ENCODE measurements at places on chromosomes 2 and 18.

DNA sequence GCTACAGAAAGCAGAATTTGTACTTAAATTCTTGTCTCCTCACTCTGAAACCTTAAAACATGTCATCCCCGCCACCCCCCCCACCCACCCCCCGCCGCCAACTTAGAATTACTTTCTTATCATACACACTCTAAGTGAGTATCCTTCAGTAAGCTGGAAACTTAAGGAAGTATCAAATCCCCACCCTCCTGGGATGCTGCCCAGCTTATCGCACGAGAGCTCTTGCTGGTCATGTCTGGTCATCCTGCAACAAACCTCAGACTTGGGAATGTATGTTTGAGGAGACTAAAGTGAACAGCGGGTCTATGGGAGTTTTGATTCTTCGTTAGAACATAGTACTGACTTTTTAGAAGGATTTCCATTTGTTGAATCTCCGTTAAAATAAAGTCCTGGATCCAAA is 203.3 kb downstream of the PTGR3 start:
- DNase-seq: no peak

- no peak for DNase-seq
Observed at GRCh38 chr2:230874876-230875275, 10.1 kb downstream of the ITM2C start.

DNA sequence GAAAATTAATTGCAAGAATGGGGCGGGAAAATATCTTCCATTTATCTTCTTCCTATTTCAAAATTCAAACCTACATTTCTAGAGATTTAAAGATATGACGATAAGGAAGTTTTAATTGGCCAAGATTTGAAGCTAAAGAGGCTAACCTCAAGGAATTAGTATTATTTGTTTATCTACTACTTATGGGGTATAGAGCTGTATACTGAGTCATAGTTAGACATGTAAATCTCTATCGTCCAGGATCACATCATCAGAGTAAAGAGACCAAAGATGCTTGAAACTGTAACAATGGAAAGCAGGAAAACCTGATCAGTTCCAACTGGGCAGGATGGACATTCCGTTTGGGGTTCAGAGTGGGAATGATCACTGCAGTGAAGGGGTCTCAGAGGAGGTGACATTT is 95.2 kb upstream of the KLF7 start:
- DNase-seq: no peak

GRCh38 chr2:181289698-181290097 is 167.5 kb upstream of the ITGA4 start:
- no peak for DNase-seq

DNA sequence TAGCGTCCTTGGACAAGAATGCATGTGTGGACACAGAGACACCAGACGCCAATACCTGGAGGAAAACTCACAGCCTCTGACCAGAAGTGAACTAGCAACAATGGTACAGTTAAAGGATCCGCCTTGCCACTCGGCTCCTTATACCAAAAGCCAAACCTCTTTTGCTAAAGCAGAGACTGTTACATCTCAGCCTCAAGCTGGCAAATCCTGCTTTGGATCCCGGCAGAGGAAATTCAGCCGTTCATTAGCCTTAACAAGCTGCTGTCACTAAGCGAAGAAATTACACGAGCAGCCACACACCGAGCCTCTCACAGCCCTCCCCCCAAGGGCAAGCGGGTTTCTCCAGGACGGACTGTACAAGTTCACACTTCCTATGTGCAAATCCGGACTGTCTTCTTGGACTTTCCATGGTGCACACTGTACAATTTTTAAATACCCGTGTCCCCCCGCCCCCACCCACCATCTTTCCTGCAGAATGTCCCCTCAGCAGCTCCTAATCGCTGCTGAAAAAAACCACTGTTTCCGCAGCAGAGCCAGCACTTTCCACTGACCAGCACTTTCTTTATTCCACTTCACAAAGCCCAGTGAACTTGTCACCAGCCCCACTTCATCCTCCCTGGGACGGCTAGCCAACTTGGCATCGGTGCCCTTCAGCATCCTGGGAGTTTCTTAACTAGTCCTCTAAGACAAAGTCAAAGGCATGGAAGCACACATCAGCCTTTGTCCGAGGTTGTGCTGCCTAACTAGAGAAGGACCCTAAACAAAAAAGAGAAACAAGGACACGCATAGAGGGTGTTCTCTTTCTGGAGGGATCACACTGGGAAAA is 1.5 kb downstream of the KLF7 start:
- DNase-seq: peak; percentile 50

DNA sequence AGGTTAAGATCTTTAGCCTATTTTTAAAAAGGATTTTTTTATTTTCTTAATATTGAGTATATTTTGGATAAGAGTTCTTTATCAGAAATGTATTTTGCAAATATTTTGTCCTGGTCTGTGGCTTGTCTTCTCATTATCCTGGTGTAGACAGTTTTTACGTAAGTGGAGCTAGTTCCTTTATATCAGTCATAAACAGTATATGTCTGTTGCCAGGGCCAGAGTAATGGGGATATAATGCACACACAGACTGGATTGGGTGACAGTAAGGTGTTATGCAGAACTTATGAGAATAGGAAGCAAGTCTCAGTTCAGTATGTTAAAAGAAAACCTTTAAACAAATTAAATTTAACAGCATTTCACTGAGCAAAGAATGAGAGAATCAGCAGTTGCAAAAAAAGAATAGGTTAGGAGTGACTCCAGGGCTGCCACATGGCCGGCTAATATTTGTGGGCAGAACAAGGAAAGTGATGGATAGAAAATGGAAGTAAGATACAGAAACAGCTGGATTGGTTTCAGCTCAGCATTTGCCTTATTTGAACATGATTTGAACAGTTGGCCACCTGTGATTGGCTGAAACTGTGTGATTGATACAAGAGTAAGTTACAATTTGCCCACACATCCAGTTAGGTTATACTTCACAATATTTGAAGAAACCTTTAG is 61.1 kb upstream of the ZNG1B start:
- DNase-seq: no peak

DNA sequence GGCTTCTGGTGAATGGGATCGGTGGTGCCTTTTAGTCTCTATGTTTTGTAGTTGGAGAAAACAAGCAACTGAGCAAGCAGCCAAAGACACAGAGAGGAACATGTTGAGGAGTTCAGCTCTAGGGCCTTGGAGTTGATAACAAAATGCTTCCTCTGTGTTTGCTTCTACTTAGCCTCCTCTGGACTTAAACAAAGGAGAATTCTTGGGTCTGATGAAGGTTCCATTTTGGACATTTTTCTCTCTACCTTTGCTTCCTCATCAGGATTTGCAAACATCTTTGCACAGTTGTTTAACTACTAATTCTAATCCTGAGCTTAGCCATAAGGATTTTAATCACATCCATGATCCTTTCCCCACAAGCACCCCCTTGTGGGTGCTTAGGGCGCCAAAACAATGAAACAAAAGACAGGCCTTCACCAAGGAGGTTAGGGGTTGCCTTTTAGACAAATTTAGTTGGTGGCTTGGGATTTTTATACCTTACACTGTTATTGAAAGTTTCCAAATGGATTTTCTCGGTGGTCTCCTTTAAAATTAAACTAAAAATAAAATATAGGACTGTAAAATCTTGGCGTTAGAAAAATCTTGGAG is 148.5 kb upstream of the SATB2 start:
- DNase-seq: no peak

DNA sequence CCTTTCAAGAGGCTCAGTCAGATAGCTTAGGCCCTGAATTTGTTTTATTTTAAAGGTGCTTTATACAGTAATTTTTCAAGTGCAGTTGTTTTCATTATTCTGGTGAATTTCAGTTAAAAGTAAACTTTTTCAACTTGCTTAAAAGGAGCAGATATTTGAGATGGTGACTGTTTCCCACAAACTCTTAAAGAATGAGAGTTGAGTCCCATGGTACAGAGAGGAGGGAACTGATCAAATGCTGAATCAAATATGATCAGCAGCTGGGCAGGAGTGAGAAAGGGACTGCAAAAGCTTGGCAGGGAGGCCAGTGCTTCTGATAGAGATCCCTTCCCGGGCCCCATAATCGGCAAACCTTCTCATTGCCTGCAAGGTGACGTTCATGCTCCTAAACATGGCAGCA is 91.2 kb downstream of the KCNS3 start:
- DNase-seq: no peak

GRCh38 chr18:67608191-67608590 is 91.7 kb upstream of the DSEL start:
- no peak for DNase-seq

DNA sequence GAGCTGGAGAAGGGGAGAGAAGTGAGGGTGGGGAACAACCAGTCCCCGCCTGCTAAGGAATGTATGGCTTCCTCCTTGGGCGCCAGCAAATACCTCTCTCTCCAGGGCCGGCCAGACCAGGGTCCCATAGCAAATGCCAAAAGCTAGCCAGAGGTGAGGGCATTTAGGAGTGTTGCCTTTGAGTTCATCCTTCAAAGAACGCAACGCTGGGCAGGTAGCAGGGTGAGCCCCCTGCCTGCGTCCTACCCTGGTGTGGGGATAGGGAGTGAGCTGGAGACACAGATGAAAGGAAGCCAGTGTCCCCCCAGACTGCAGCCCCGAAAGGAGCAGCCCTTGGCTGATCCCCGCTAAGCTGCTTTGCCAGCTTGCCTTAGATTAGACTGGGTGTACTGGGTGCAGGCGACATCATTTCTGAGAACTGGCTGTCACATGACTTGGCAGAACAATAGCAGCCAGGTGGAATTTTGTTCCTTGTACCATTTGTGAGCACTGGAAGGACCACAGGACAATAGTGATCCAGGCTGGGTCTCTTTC is 40.4 kb downstream of the KLHL29 start:
- DNase-seq: no peak

DNA sequence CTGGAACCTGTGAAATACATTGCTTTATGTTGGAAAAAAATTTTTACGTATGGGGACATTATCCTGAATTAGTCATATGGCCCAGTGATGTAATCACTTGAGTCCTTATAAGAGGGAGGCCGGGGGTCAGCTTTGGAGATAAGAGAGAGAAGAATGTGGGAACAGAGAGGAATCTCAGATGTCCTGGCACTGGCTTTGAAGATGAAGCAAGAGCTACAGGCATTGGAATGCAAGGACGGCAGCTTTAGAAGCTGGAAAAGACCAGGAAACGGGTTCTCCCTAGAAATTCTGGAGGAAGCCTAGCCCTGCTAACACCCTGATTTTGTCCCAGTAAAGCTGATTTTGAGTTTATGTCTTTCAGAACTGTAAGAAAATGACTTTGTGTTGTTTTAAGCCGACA is 1129.9 kb upstream of the GYPC start:
- DNase-seq: no peak

DNA sequence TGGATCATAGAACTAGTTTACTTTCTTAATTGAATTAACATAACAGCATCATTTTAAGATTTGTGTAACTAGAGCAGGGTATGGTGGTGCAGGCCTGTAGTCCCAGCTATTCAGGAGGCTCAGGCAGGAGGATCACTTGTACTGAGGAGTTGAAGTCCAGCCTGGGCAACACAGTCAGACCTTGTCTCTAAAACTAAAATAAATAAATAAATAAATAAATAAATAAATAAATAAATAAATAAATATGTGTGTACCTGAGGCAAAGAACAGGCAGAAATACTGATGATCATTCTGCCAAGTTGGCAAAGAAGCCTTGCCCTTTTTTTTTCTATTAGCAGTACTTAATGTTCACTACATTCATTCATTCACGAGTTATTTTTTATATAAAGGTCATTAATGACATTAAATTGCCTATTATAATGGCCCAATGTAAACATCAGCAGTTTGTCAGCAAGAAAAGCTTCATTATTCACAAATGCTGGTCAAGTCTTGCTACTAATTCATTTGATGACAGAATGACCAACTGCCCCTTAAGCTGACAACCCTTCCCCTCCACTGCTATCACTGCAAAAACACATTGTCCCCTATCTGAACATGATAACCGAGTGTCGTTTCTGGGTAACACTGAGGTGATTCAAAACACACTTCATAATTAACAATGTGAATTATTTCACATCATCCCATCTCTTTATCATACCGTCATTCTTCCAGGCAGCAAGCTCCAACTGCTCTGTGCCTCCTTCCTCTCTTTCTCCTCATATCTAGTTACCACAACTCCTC is 39.0 kb downstream of the ARL5A start:
- DNase-seq: no peak

DNA sequence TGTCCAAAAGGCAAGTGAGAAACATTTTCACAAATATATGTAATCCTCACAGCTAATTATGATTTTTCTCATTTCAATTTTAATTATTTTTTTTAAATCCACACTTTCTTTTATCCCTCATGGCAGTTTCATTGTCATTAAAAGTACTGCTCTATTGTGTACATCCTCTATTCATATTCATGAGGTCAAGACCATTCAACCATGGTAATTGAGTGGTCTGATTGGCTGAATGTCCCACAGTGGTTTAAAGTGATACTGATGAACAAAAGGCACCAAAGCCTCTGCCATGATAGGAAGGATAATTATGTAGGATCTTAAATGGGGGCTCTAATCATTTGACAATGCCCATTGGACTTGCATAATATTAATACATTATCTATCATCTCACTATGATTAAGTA is 108.4 kb upstream of the EPHA4 start:
- no peak for DNase-seq

GRCh38 chr2:108244667-108245414 is 5.1 kb downstream of the SULT1C3 start:
- no peak for DNase-seq

DNA sequence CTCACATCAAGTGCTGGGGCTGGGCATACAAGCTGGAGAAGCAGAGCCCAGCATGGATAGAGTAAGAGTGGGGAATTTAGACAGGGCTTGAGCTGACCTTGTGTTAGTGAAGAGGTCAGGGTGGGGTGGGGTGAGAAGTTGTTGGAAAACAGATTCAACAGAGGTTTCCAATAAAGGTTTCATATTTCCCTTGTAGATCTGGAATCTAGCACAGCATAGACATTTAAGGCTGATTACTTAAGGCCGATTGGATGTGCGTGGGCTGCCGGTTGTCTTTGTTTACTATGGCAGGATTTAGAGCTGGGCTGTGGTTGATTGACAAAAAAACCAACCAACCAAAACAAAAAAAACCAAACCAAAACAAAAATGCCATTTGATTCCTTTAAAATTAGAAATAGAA is 114.9 kb upstream of the SEC11C start:
- no peak for DNase-seq

DNA sequence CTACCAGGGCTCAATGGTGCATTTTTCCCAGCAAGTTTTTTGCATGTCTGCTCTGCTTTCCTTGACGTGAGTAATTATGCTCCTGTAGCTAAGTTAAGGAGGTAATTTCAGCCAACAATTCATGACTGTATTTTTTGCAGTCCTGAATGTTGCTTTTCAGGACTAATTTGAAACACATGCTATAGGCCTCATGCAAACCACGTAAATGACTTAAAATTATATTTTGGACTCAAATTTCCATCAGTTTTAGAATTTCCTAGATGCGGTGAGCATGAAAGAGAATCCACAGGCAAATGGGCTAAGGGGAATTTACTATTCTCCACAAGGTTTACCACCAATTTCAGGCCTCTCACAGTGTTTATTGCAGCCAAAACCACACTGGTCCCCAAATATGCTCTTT is 589.9 kb upstream of the LRRTM1 start:
- no peak for DNase-seq
